Stimulated activated CD4-positive, alpha-beta T cell treated with anti-CD3 and anti-CD28 coated beads, Interleukin-1b, Interleukin-23, amount 100 ng/mL, for 4 hours (primary cell): ENCODE measurements at places on chromosomes 6 and 20.

DNA sequence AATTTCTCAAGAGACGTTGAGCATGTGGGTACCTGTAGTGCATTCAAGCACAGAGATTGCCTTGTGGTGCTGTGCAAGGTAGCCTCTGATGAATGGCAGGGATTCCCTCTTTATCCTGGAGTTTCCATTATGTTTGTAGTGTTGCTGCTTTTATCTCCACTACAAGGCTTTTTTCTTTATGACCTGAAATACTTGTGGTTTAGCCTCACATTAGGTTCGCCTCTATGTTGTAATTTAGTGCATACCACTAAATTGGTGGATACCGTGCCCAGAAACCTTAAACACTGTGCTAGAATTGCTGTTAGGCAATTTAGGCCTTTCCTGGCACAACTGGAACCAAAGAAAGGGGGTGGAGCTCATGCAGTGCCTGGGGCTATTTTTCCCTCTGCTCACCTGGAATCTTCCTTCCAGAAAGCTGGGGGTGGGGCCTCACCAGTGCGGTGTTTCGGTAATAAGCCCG lies 76.8 kb downstream of the NCOA7 start:
- no peak for DNase-seq

- no peak for DNase-seq
These were observed 100.1 kb downstream of the CDC5L start for GRCh38 chr6:44487586-44487985.

GRCh38 chr6:109472132-109472995 lies 10.7 kb downstream of the ZBTB24 start:
- DNase-seq: no peak

GRCh38 chr6:75166773-75167172 lies 39.1 kb downstream of the COL12A1 start:
- no peak for DNase-seq

- no peak for DNase-seq
These were observed 1.9 kb upstream of the AP5S1 start for GRCh38 chr20:3818155-3819151.

GRCh38 chr20:50595433-50595895 lies 85.3 kb downstream of the PTPN1 start:
- DNase-seq: no peak
